NCI-H526 treated with DMSO at 0.1 percent for 48 hours (cell line): ENCODE measurements at places on chromosomes 2 and 18.

GRCh38 chr2:178674122-178674521 lies 133.1 kb downstream of the TTN start:
- DNase-seq: no peak

GRCh38 chr2:69863298-69863697 lies 30.5 kb upstream of the SNRNP27 start:
- DNase-seq: no peak

DNA sequence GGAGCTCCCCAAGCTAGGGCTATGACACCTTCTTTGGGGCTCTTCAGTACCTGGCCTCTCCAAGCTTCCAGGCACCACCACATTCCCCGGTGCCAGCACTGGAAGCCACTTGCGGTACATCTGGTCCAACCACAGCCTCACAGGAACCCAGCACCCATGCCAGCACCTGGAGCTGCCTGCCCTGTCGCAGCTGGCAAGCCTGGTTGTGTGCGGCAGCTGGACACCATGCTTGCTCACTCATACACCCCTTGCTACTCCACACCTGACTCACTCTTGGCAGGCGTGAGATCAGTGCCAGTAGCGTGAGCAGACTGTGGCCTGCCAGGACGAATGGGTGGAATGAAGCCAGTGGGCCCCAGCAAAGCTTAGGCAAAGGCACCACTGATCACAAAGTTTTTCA lies 34.0 kb downstream of the LRRTM4 start:
- no peak for DNase-seq

GRCh38 chr2:100786297-100786658 lies 33.7 kb upstream of the NPAS2 start:
- DNase-seq: no peak

- no peak for DNase-seq
Observed at GRCh38 chr2:172761306-172761705, 25.7 kb downstream of the RAPGEF4 start.

GRCh38 chr2:67600946-67601345 lies 203.8 kb downstream of the ETAA1 start:
- DNase-seq: no peak

GRCh38 chr2:120338015-120338414 lies 7.9 kb upstream of the INHBB start:
- peak; percentile 85 for DNase-seq

DNA sequence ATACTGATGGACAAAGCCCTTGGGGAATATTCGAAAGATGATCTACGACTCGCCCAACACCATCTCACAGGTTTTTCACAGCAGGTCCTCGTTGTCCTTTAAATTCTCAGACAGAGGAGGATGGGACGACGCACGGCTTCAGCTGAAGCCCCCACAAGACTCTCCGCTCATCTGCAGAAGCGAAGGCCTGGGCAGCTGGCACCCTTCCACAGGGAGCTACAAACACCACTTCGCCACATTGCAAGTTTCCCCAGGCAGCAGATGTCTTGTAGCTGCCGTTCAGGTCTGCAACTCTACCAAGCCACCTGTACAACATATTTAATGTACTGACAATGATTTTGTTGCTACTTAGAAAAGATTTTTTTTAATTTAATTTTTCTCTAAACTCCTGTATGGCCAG lies 642.9 kb downstream of the ZEB2 start:
- no peak for DNase-seq

DNA sequence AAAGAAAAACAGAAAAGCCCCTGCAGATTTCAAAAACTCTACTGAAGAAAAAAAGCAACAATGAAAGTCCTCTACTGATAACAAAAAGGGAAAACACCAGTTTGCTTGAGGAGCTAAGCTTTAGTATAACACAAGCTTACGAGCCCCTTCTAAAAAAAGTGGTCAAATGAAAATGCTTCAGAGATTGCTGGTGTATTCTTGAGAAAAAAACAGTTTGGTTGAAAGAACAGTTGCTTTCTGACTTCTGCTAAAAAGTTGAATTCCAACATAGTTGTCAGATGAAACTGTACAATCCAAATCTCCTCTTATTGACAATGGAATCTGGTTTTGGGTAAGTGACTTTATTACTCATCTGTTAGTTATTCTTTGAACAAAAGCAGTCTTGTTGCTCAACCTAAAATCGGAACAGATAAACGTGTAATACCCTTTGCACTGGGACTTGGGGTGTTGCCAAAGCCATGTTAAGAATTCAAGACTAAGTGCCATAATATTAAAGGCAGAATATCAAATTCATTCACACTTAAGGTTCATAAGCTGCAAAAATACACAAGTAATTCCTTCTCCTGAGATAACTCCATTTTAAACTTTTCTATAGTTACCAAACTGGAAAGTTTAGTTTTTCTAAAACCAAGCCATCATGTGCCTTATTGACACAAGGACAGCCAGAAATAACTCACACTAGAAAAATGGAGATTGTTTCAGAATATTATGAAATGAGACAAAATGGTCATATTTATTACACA lies 45.3 kb upstream of the SPAG16 start:
- DNase-seq: no peak
